ENCODE measurements at places on chromosomes 2 and 18.

- DNase-seq: no peak
Observed at GRCh38 chr18:77359561-77360314, 110.1 kb downstream of the GALR1 start.

GRCh38 chr2:12057436-12058166 lies 311.2 kb downstream of the LPIN1 start:
- DNase-seq: no peak

DNA sequence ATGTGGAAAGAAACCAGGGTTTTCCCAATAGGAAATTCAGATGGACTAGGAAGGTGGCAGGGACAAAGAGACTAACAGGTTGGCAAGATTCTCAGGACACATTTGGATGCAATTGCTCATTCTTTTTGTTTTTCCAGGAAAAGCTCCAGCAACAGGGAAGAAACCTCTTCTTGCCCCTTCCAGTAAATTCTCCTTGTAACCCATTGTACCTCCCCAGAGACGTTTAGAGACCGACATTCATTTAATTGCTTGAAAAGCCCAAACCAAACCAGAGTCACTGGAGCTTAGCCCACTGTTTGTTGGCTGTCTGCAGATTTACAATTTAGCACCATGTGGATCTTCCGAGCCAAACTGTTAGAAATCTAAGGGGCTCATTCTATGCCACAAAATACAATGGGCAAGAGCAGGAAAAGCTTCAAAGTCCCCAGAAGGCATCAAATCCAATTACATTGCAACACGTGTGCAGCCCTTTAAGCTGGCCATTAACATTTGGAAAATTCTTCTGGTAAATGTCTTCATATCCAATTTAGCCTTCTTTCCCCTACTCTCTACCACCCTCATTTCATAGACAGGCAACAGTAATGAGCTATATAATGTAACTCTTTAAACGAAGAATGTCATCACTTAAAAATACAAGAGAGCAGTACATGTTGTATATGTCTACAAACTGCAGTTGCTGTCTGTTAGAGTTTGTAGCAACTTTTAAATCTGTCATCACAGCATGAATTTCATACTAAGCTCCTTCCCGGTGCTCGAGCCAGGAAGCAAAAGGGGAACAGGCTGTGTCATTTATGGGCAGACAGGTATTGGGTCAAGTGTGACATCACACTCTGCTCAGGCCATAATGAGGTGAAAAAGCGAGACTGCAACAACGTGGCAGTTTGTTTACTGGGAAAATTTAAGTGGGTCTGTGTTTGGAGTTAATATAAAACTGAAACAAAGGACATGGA lies 235.6 kb upstream of the HNRNPA3 start:
- no peak for DNase-seq

GRCh38 chr18:4454537-4455112 lies 482 bp downstream of the DLGAP1 start:
- no peak for DNase-seq

- DNase-seq: no peak
Observed at GRCh38 chr2:119333360-119333759, 33.3 kb downstream of the C2orf76 start.

- no peak for DNase-seq
Observed at GRCh38 chr18:11125492-11126315, 23.7 kb downstream of the PIEZO2 start.

DNA sequence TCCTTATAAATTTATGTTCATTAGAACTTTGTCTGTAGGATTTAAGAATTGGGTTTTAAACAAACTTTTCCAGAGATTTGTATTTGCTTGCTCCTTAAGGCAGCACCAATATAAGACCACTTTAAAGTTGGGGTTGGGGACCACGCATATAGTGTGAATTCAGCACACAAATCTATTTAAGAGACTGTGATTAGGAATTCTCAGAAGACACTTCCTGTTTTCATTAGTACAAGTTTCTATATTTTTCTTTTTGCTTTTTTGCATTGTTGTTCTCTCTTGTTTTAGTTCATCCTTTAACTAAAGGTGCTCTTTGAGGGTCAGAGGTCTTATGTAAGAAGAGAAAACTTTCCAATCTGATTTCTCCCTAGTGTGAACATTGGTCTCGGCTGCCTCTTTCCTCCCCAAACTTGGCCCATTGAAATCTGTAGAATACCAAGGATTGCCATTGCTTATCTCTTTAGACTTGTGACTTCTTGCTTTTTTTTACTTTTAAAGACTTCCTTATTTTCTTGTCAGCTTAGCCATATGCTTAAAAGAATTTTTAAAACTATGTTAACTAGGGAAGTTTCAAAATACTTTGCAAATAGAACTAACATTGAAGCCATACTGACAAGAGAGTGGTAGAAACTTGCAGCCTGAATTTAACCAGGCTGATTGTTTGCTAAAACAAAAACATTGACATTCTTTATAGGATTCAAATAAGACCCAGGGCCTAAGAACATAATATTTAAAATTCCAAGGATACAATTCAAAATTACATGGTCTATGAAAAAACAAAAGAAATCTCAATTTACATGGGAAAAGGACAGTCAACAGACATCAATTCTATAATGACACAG lies 264.1 kb upstream of the FN1 start:
- DNase-seq: no peak

DNA sequence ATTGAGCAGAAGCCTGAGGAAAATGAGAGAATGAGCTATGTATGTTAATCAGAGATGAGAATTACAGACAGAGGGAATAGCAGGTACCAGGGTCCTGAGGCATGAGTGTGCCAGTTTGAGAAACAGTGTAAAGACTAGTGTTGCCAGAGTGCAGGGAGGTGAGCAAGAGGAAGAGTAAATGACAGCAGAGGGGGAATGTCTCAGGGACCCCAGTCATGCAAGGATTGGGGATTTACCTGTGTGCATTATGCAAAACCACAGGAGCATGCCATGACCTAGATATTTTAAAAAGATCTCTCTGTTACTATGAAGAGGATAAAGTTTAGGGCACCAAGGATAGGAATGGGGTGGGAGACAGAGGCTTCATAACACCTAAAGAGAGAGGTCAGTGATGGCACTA lies 72.1 kb downstream of the TTC32 start:
- no peak for DNase-seq

DNA sequence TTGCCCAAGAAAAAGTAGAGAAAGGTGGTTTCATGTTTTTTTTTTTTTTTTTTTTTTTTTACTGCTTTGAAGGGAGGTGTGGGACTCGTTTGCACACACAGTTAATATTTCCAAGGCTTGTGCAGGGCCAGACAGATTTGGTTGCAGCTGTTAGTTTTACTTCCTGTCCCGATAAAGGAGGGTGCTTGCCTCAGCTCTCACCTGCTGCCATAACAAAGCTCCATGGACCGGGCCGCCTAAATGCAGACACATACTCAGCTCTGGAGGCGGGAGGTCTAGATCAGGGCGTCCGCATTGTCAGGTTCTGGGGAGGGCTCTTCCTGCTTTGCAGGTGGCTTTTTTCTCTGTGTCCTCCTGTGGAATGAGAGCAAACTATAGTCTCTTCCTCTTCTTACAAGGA lies 69.9 kb downstream of the ODC1 start:
- no peak for DNase-seq

DNA sequence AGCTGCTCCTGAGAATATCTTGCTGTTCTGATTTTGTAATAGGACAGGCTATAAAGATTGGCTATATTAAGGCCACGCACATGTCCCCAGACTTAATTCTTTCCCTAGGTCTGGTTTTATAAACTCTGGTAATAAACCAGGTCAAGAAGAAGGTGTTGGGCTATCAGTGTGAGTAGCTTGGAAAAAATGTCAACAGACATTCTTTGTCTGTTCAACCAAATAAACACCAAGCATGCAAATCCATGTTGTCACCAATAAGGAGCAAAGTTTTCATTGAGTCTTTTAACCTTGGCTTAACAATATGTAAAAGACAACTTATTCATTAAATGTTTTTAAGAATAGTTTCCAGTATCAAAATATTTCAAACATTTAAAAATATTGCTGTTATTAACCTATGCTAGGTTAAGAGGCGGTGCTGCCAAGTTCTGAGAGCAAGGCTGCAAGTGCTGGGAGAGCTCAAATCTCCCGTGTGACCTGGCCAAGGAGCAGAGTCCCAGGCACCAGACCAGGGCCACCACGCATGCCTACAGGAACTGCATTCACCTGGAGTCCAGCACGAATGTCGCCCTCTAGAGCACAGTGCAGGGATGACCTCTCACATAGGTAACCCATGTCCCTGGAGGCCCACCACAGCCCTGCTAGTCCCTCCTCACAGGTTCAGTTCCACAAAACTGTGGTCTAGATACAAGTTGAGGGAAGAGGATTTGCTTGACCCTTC lies 120.5 kb upstream of the POU3F3 start:
- DNase-seq: peak; percentile 53

- DNase-seq: no peak
Observed at GRCh38 chr2:215507136-215507535, 71.3 kb upstream of the FN1 start.

GRCh38 chr18:14776801-14777200 lies 28.8 kb downstream of the ANKRD30B start:
- DNase-seq: no peak

DNA sequence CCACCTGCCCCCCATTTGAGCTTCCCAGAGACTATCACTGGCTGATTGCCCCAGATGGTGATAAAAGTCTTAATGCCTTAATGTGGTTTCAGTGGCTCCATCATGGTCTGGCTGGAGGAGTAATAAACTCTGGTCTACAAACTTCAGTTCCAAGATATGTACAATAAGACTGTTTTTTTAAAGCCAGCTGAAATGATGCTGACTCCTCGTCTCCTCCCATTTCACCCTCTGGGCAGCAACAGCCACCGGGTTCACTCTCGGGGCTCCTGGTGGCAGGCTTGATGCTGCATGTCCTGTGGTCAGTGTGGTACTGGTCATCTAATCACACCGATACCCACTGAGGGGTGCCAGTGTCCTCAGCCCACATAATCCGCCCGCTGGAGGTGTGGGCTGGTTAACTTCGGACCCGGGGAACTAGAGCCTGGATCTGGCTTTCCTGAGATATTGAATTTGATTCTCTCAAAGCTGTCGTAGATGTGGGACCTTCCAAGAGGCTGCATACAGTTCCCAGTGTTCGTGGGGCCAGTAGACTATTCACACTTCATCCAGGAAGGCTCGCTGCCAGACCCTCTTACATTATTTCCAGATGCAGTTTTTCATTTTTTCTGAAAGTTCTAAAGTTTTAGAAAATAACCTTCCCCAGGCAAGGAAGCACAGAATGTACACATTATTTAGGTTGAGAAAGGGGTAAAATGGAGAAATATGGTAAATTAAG lies 95.3 kb downstream of the GALR1 start:
- DNase-seq: no peak

DNA sequence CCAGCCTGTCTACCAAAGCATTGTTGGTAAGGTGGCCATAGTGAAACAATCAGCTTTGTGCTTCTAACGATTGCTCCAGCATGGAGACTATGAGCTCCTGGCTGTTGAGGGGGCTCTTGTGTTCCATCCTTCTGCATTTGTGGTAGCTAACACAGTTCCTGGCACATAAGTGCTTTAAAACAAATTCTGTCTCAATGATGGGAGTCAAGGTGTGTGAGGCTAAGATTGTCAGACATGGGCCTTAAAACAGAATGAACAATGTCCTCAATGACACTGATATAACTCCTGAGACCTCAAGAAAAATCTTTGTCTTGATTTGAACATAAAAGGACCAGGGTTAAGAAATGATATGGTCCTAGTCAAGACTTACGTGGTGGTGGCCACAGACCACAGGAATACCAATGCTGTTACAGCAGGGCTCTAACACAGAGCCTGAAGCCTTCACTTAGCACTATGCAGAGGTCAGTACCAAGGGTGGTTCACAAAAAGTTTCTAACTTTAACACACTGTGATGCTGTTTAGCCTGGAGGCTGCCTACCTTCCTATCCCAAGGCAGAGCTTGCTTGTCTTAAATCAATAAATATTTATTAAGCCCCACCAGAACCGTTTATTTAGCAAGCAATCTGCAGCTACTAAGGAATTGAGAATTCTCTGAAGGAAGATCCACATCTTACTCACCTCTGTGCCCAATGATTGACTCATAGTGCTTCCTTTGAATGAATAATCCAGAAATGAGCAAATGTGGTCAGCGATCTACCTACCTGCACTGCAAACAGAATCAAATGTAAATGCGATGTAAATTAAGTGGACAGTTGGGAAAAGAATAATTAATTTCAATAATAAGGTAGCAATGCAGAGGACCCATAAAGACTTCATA lies 35.1 kb downstream of the EVA1A start:
- no peak for DNase-seq

- DNase-seq: no peak
Observed at GRCh38 chr2:62354771-62355561, 151.0 kb downstream of the TMEM17 start.

GRCh38 chr2:37201766-37202165 lies 5.5 kb downstream of the CEBPZOS start:
- DNase-seq: no peak

GRCh38 chr2:112733456-112733855 lies 12.6 kb downstream of the NT5DC4 start:
- DNase-seq: no peak

DNA sequence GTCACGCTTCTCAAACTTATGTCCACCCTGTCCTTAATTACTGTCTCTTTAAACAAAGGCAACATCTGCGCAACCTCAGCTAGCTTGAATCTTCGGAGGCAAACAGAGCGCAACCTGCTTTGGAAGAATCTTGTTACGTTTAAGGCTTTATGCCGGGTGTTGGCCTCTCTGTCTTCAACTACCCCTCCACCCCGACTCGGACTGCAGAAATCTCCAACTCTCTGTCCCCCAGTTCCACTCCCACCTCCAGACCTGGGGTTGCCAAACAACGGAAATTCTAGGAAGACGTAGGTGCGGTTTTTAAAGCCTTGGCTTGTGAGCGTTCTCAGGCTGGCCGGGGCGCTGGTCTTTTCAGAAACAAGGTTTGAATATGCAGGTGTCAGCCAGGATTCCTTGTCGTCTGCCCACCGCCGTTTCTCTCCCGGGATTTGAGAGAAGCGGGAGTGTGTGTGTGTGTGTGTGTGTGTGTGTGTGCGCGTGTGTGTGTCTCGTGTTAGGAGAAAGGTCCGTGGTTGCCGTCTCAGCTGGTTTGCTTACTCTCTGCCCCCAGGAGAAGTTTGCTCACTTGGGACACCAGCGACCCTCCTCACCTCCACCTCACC lies 1.1 kb upstream of the ONECUT2 start:
- DNase-seq: no peak

GRCh38 chr2:200702646-200703118 lies 109.0 kb upstream of the BZW1 start:
- no peak for DNase-seq

- no peak for DNase-seq
Observed at GRCh38 chr18:20996418-20996817, 115.2 kb downstream of the ROCK1 start.

DNA sequence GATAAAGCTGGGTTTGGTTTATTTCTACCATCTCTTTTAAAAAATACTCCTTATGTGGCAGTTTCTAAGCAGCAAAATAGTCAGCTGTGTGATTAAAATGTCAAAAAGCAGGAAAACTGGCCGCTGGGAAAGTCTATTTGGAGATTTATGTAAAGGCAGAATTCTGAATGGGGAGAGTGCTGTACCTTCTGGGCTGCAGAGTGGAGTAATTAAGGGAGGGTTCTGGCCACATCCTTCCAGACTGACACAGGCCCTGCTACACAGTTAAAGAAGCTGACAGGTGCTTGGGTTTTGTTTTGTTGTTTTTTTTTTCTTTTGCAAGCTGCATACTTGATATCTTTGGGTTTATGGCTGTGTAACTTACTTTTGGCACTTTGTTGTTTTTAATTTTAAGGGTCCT lies 157.2 kb downstream of the WDSUB1 start:
- no peak for DNase-seq

GRCh38 chr2:3114406-3115185 lies 263.0 kb downstream of the EIPR1 start:
- DNase-seq: no peak

Data from HuH-7 (cell line).